ENCODE measurements at places on chromosomes 12 and 14.

- DNase-seq, result peak; percentile 71
Observed at GRCh38 chr12:118377884-118378470, 1.6 kb downstream of the SUDS3 start.

- DNase-seq, result peak; percentile 97
Observed at GRCh38 chr12:124745891-124746570, 117.6 kb downstream of the SCARB1 start.

GRCh38 chr12:24226745-24227350, 277.4 kb upstream of the SOX5 start:
- peak; percentile 73 for DNase-seq

DNA sequence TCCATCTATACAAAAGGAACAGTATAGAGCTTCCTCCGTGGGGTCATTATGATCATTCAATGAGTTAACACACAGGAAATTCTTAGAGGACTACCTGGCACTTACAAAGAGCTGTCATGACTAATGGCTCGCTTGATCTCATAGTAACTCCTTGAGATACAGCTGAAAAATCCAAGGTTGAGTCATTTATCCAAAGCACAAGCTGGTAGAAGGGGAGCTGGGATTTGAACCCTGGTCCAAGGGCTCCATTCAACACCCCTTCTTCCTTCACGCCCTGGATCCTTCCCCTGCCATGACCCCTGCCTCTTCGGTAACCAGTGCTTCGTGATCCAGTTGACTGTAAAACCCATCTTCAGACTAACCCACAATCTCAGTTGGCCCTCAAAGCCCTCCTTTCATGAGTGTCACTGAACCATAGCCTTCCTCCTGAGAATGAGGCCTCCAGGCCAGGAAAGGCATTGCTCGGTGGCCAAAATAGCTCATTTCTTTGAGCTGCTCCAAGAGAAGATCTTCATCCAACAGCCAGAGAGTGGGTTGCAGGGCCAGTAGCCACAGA, 7.8 kb downstream of the ZFP36L1 start:
- DNase-seq, result peak; percentile 85

- no peak for DNase-seq
Observed at GRCh38 chr12:122874081-122874480, 21.8 kb downstream of the VPS37B start.

DNA sequence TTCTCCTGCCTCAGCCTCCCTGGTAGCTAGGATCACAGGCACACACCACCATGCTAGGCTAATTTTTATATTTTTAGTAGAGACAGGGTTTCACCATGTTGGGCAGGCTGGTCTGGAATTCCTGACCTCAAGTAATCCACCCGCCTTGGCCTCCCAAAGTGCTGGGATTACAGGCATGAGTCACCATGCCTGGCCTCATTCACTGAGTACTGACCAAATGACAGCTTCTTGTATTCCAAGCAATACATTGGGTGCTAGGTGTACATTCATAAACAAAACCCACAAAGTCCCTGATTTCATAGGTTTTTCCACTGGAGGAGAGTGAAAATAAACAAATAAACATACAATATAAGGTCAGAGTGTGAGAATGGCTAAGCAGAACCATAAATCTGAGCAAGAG, 136.3 kb downstream of the HELB start:
- peak; percentile 1 for DNase-seq

GRCh38 chr12:82832981-82833380, 146.3 kb downstream of the TMTC2 start:
- no peak for DNase-seq

DNA sequence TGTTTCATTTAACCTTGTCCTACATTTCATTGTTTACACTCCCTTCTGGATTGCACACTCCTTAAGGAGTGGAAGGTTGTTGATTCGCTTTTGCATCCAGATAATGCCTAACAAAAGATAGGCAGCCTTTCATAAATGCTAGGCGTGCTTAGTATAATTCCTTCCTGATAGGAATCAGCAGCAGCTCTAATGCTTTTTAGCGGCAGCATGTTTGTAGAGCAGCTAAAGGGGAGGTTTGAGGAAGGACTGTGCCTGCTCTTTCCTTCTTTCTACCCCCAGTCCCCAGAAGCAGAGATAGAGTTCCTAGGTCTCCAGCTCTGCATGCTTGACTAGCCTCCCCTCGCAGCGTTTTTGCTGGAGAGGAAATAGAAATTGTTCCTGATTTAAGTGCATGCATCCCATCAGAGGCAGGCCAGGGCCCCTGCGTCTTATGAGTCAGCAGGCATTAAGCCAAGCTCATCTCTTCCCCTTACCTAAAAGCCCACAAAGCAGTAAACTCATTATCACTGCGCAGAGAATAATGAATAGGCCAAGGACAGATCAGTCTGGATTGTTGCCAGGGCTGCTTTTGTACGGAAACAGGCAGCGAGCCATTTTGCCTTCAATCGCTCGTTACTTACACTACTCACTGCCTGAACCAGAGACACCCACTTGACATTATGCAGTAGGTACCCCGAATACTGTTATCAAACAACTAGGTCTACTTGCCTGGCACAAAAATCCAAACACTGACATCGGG, 14.0 kb upstream of the TBPL2 start:
- DNase-seq, result peak; percentile 71

DNA sequence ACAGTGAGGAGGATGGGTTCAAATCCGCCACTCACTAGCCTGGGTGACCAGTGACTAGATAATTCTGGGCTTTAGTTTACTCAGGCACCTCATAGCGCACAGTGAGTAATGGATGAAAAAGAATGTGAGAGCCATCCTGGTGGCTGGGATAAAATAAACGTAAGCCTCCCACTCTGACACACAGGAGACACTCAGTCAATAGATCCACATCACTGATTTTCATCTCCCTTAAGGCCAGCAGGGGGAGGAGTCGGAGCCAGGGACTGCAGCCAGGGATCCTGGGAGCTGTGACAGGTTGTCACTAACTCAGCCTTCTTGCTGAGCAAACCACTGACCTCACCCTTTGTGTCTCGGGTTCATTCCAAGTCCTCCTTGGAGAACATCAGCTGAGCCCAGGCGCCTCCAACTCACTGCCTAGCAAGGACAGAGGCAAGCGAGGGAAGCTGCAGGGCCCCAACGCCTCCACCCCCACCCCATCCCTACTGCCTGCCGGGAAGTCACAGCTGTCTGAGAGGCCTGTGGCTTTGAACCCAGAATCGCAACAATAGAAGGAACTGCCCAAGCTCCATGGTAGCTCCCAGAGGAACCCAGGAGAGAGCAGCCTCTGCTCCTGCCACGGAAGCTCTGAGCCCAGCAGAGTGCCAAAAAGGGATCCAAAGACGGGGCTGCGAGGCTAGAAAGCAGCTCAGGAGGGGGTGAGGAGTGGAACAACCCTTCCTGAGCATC, 30.7 kb downstream of the PXN start:
- peak; percentile 99 for DNase-seq

GRCh38 chr12:737122-737739, 15.1 kb upstream of the WNK1 start:
- no peak for DNase-seq

GRCh38 chr14:89507926-89508460, 91.0 kb upstream of the FOXN3 start:
- DNase-seq, result peak; percentile 54

DNA sequence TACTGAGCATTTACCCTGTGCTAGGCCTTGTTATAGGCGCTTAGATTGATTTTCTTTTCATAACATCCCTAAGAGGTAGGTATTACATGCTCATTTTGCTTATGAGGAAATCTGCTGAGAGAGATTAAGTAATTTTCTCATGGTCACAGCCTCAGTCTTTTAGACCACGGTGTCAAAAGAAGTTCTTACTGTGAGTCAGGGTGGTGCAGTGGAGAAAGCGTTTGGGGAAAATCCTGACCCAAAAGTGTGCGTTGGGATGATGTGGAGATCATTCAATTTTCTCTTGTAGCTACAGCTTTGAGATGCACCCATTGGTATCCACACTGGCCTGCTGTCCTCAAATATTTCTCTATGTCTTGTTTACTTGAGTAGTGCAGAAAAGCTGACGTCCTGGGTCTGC, 8.2 kb downstream of the ANG start:
- no peak for DNase-seq

- DNase-seq, result no peak
Observed at GRCh38 chr14:76163668-76164363, 12.1 kb downstream of the GPATCH2L start.

GRCh38 chr14:92692822-92693226, 55.6 kb downstream of the LGMN start:
- peak; percentile 63 for DNase-seq

- no peak for DNase-seq
Observed at GRCh38 chr14:23446291-23446851, 10.9 kb upstream of the MYH7 start.

- no peak for DNase-seq
Observed at GRCh38 chr14:100096656-100097055, 31.4 kb downstream of the EVL start.

DNA sequence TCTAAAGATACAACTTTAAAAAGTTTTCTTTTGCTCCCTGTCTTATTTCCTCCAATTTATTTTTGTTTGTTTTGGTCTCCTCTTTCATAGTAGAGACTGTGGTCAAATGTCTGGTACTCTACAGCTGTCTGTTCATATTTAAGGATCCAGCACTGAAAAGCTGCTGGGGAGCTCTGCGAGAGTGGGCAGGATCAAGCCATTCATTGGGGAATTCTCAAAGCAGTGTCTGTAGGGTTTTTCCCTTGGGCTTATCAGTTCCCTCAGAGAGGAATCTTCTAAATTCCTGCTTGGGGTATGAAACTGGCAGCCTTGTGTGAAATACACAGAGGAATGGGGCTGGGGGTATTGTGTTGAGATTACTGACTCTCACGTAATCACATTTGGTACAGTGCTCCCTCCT, 52.3 kb downstream of the FNTB start:
- DNase-seq, result no peak

DNA sequence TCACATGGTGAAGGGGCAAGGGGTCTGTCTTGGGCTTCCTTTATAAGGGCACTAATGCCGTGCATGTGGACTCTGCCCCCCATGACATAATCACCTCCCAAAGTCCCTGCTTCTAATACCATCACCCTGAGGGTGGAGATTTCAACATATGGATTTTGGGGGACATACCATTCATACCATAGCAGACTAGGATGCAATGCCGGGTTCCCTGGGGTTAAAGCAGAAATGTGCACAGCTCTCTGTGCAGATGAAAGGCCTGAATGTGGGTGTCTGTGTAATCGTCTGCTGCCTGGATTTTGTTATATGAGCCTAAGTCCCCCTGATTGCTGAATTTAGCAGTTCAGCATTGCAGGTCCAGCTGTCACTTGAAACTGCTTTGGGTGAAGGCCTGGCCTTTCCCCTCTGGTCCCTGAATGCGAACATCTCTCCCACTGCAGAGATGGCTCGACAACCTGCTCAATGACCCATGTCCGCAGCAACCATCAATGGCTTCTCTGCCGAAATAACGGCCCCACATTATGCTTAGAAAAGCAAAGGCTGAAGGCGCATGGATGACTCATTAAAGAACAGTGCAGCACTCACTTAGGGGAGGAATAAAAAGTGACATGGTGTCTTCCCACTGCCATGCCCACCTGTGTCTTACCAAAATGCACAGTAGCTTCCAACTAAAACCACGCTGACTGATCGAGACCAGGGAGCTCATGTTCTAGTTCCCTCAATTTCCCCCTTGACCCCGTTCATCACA, 286.3 kb downstream of the DPF3 start:
- no peak for DNase-seq

DNA sequence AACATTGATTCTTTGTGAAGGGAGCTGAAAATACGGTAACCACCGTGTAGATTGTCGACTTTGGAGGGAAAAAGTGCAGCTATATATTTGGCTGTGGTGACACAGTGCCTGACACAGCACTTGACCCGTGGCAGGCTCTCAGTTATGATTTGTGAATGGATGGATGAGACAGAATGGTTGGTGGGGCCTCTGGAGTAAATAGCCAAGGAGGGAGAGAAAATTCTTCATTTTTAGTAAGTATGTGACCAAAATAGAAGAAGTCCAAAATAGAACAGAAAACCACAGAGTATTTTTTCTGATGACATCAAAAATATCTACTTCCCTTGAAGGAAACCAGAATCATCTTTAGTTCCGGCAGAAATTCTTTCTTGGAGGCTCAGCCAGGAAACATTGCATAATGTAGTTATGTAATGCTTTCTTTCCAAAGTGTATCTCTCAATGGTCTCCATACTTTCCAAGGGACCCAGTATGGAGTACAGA, 82.0 kb upstream of the WSCD2 start:
- DNase-seq, result peak; percentile 22

DNA sequence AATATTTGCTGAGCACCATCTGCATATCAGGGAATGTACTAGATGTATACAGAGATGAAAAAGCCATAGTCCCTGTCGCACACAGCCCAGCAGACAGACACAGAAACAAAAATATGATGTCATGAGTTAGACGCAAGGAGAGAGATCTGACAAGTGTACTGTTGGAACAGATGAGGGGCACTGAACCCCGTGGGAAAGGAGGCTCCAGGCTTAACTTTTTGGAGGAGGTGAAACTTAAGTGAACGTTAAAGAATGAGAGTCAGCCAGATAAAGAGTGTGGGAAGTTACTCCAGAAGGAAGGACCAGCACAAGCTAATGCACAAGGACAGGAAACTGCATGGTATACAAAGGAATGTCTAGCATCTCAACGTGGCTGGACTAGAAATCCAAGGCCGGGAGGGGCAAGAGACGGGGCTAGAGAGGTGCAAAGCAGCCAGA, 2.5 kb upstream of the ACTN1 start:
- peak; percentile 83 for DNase-seq

GRCh38 chr12:108298761-108299275, 40.3 kb downstream of the CMKLR1 start:
- DNase-seq, result no peak

DNA sequence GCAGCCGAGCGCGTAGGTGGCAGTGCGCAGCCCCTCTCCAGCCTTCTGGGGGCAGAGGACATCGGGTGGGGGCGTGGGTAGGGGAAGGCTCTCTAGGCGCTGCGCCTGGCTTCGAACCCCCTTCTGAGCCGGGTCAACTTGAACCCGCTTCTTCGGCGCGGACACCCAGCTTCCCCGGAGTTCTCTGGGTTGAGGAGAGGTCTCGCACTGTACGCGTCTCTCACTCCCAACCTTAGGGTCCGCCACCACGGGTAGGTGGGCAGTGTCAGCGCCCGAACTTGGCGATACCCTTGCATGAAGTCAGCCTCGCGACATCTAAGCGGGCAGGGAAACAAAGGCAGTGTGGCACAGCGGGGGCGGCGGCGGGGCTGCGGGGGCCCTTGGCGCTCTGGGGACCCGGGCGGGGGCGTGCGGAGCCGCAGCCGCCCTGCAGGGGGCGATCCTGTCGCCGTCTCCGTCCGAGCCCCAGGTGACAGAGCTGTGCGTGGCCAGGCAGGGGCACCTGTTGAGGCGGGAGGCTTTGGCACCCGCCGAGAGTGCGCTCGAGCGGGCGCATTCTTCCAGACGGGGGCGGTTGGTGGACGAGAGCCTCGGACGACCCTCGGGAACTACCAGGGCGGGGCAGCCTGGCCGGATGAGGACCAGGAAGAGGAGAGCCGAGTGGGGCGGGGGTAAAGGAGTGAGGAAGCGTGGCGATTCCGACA, 1.1 kb downstream of the GALNT16 start:
- DNase-seq, result no peak

- no peak for DNase-seq
Observed at GRCh38 chr14:95683793-95684192, 2.4 kb upstream of the TCL1B start.

GRCh38 chr14:35504260-35504659, 29.7 kb upstream of the INSM2 start:
- DNase-seq, result no peak

GRCh38 chr12:105384916-105385535, 54.5 kb downstream of the C12orf75 start:
- peak; percentile 19 for DNase-seq

Measured in fibroblast of the aortic adventitia (primary cell).